ENCODE measurements at places on chromosomes 4 and X.
A peak's percentile ranks its signal among the peaks of the same experiment; 100 is the strongest.

DNA sequence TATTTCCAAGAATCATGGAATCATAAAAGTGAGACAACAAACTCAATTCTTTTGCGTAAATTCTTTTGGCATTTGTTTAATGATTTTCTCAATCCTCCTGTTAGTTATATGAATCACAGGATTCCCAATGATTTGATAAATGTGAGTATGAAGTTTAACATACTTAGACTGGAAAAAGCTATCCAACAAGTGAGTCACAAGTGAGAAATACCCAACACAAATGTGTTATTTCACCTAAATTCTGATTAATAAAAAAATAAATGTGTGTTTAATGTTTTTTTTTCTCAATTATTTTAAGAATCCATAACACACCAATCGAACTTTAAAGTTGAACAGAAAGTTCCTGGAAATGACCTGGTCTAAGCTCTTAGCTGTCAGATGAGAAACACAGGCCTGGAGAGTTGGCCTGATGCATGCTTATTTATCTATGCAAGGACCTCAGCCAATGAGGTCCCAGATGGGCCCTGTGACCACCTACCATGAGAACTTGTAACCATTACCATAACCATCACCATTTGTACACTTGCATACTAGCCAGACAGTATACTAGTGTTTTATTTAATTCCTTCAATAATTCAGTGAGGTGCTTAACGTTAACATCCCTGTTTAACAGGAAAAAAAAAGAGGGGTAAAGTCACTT, 386.7 kb downstream of the SPRY1 start:
- DNase-seq = no peak

DNA sequence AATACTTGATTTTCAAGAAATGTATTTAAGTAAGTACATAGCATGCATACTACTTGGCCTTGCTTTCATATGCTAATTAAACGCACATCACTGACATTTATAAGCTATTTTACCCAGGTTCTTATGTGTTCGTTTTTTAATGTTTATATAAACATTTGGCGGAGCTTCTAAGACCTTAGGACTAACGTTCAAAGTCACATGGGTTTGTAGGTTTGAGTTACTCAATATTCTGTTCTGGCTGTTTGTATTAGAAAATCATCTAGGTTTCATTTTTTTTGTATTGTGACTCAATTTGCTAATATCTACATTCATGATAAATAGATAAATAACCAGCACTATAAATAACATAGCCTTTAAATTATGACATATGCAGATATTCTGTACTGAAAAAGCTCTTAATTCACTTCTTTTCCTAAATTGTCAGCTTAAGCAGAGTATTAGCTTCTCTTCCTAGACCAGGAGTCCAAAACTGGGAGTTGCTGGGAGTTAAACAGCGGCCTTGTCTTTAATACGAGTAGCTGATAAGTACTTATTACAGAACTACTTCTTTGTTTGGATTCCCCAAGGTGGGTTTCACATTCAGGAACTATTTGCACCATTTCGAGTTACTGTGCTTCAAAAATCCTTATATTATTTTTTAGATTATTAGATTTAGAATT, 42.0 kb downstream of the GUCY1B1 start:
- DNase-seq = no peak

GRCh38 chr4:93761286-93761685, 67.3 kb upstream of the ATOH1 start:
- no peak for DNase-seq

DNA sequence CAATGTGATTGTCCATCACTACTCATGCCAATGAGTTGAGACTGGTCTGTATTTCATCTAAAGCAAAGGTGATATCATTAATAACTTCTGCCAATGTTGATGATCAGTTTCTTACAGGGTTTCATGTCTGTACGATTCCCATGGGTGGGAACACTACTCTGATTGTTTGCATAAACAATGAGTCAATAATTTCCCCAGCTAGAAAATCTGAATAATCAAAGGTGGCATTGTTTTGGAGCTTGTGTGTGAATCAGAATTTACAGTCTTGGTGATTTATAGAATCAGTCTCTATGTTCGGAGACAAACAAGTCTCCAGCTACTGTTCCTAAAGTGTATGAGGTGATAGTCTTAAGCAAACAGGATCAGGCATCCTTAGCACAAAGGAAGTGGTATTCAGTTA, 35.5 kb upstream of the PARM1 start:
- DNase-seq = no peak

DNA sequence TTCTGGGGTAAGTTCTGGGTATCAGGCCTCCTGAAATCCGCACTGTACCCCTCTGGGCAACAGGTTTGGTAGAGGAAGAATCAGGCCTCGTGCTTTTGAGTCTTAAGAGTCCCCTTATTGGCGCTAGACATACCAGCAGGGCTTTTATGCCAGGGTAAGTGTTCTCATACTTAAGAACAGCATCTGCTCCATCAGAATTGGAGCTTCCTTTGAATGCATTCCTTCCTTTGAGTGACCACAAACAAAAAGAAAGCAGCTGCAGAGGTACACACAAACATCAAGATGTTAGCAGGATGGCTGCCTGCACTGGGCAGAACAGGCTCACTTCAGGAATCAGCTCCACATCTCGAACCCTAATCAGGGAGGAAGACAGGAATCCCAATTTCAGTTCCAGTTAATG, 156.8 kb downstream of the MGST2 start:
- DNase-seq = no peak

- no peak for DNase-seq
Observed at GRCh38 chr4:73181231-73181630, 77.4 kb downstream of the ANKRD17 start.

GRCh38 chrX:138917781-138918180, 206.3 kb upstream of the FGF13 start:
- DNase-seq = peak; percentile 12

DNA sequence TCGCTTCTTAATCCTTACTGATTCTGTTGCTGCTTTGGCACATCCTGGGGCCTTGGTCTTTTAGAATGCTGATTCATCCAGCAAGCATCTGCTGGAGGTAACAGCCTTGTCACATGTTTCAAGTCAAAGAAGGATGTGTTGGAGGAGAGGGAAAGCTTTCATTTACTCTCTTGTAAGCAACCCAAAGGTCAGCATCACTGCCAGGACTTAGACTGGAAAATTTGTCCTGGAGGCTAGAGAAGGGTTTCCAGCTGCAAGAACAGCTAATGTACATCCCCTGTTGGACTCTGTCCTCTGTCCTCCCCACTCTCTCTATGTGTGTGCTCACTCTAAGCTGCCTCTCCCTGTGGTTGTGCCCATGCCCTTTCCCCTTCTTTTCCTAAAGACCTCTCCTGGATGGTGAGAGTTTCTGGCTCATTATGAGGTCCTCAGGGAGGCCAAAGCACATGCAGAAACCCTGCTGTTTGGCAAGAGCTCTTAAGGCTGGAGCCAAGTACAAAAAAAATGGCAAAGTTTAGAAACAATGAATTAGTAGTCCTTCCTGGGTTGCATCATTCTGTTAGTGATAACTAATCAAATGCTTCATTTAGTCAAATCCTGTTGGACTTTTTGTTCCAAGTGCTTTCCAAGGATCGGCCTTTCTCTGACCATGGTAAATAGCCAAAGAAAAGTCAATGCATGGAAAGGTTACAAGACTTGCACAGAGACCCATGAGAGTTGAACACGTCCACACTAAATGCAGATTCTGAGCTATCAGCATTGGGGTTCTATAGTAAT, 13.4 kb upstream of the SRPX start:
- DNase-seq = peak; percentile 38

GRCh38 chrX:119676949-119677653, 15.9 kb downstream of the SEPTIN6 start:
- DNase-seq = no peak

- DNase-seq = no peak
Observed at GRCh38 chrX:2719774-2720447, 28.8 kb downstream of the CD99 start.

DNA sequence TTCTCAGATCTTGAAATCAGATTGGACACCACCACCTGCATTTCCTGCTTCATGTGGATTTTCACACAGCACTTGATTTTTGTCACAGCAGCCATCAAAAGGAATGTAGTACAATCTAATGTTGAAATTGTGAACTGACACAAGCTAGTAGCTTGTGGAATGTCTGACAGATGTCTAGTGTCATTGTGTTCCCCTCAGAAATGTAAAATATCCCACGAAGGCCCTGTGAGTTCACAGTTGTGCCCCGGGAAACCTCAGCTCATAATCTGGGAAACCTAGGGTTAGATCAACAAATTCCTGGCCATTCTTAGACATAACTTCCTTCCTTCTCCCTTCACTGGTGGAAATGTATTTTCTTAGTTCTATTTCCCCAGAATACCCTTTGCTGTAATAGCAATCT, 205.7 kb downstream of the AR start:
- no peak for DNase-seq

GRCh38 chr4:136121426-136121825, 1410.9 kb downstream of the PCDH18 start:
- no peak for DNase-seq

DNA sequence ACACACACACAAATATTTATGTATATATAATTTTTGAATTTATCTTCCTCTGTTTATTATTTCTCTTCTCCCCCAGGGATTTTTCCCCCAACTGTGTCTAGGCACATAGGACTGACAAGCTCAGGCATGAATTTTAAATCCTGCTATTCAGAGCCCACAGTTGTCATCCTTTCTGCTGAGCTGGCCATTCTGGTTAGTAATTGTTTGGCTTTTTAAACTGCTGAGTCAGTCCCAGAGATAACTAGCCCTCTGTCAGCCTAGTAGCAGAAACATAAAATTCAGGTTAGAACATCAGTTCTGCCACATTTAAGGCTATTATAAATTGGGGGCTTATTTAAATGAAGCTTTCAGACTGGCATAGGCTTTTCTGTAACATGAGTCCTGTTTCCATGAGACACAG, 151.7 kb upstream of the MAOA start:
- DNase-seq = peak; percentile 2

GRCh38 chrX:149682956-149683947, 28.6 kb upstream of the MAGEA11 start:
- DNase-seq = no peak

GRCh38 chrX:20046864-20047263, 56.0 kb upstream of the BCLAF3 start:
- no peak for DNase-seq

GRCh38 chr4:146155152-146155724, 20.3 kb upstream of the LSM6 start:
- DNase-seq = no peak

DNA sequence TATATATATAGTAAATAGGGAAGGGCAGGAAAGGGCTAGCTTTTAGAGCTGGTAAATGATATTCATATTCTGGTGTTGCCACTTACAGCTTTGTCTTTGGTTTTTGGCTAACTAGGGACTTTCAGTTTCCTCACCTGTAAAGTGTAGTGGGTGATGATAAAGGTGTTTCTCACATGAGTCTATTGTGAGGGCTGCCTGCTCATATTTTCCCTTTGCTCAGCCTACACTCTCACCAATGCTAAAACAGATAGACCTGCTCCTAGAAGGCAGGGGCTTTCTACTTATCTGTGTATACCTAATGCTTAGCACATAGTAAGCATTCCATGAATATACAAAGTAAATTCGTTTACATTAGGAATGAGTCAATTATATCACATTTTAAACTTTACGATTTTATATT, 137.2 kb upstream of the HS3ST1 start:
- DNase-seq = no peak

DNA sequence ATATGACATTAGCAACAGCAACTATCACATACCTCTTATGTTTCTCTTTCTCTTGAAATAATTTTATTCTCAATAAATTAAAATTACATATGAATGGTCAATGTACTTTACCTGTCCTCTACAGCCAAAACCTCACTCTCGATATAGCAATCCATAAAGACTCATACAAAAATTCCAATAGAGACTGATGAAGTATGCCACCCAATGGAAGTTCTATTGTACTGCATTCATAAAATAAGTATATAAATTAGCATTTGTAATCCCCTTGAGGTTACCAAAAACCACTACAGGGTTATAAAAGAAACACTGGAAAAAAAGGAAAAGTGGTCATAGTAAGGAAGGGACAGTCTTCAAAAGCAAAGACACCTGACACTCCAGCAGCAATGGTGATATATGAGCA, 32.8 kb downstream of the CLDN2 start:
- no peak for DNase-seq

GRCh38 chr4:156962058-156962358, 9.6 kb downstream of the PDGFC start:
- no peak for DNase-seq

GRCh38 chrX:24526616-24527015, 61.5 kb downstream of the PDK3 start:
- DNase-seq = no peak

DNA sequence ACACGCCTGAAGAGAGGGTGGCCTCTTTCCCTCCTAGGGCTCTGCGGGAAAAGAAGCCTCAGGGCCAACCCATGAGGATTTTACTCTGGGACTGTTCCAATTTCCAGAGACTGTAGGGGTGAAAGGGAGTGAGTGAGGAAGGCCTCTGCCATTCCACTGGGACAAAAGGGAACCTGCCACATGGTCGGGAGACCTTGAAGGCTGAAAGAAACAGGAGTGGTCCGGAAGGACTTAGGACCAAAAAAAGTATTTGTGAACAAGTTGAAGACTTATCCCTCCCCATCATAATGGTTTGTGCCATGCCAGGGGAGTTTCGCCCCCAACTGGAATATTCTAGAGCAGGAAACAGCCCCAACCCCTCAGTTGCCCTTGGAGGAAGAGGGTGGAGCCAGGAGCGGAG, at the start of gene TEX13B:
TEX13B (minus strand) TSS at position 15 of the 400 bp plus-strand sequence. CDS start 243 bp downstream, outside the sequence.
- DNase-seq = no peak

DNA sequence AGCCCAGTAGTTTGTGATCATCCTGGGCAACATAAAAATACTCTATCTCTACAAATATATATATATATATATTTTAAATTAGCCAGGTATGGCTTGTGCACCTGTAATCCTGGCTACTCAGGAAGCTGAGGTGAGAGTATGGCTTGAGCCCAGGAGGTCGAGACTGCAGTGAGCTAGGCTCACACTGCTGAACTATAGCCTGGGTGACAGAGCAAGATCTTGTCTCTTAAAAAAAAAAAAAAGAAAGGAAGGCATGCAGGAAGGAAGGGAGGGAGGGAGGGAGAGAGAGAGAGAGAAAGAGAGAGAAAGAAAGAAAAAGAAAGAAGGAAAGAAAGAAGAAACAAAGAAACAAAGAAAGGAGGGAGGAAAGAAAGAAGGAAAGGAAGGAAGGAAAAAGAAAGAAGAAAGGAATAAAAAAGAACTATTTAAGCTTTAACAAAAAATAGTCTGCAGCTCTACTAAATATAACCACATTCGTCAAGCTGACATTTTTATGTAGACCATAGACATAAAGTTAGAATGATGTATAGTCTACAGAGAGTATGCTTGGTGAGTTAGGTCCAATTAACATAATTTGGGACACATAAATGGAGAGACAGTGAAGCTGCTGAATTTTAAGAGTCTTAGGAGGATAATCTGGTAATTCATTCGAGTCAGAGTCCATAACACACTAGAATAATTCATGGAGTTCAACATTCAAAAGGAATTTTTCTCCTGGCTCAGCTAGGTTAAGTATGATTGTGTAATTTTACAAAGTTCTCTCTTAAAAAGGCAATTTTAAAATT, 111.9 kb downstream of the GLRA3 start:
- DNase-seq = no peak
